HFFc6 (cell line): ENCODE measurements at places on chromosomes 3 and 15.

DNA sequence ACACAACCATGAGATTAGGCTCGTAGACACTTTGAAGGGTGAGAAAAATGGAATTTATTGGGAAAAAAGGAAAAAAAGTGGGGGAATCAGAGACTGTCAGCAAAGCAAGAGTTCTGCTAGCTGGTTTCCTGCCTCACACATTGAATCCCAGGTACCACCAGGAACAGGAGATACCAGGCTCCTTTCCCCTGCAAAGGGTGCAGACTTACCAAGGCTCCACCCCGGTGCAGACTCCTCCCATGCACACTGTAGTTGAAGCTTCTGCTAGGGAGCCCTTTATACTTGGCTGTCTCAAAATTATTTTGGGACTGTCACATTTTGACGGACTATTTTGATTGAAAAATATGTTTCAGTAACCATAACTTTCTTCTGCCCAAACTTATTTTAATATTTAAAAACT lies 819.9 kb upstream of the GBE1 start:
- DNase-seq, result no peak
- no peaks in the 10 kb centered on the region for H3K4me1 ChIP-seq
- H3K4me3 ChIP-seq, result no peak overlapping the region

DNA sequence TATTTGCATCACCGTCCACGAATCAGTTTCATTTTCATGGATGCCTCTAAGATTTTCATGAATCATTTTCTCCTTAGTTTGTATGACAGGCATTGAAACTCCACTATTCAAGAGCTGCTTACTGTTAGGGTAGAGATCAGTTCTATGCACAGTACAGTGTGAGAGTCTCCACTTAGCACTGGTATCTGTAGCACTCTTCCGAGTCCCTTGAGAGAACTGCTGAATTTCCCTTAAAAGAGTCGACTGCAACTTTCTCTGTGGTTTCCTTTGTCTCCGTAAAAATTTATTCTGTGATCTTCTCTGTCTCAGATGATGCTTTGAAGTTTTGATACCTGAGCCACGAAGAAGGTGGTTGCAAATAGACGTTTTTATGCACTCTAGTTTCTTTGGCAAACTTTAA lies 14.8 kb downstream of the GTPBP8 start:
- peaks cover 14% of the 10 kb centered on the region for H3K4me1 ChIP-seq
- DNase-seq, result no peak
- no peak overlapping the region for H3K4me3 ChIP-seq
- no peak overlapping the region for H3K27ac ChIP-seq

DNA sequence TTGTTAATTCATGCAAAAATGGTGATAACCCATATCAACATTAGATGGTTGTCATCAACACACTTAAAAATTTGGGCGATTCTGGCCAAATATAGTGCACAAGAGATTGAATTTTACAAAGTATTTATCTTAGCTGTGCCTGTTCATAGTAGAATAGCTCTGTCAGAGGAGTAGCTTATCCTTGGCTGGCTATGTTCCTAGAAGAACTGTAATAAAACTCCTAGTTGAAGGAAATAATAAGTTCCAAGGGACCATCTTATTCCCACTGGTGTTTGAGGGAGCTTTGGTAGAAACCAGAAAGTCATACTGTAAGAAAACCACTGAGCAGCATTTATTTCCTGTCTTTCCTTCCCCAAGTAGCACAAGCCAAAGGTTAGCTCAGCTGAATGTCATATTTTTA lies 201.8 kb downstream of the GRM7 start:
- peaks cover 2% of the 10 kb centered on the region; the same call in 1 of the 2 replicates for H3K27me3 ChIP-seq
- no peaks in the 10 kb centered on the region for H3K36me3 ChIP-seq
- DNase-seq, result no peak
- H3K4me1 ChIP-seq, result no peaks in the 10 kb centered on the region

- no peak overlapping the region for H3K4me3 ChIP-seq
- no peaks in the 10 kb centered on the region for H3K4me1 ChIP-seq
- H3K27ac ChIP-seq, result no peak overlapping the region
- peaks cover 2% of the 10 kb centered on the region; the same call in 1 of the 2 replicates for H3K27me3 ChIP-seq
- H3K36me3 ChIP-seq, result peaks cover 10% of the 10 kb centered on the region
- DNase-seq, result no peak
Measured at GRCh38 chr3:32996048-32996754, 44.8 kb downstream of the CCR4 start.

GRCh38 chr3:20038699-20039465 lies 1.4 kb upstream of the KAT2B start:
- no peaks in the 10 kb centered on the region for H3K36me3 ChIP-seq
- DNase-seq, result no peak
- H3K4me1 ChIP-seq, result peaks cover 31% of the 10 kb centered on the region

GRCh38 chr15:28101983-28102441 lies 2.9 kb upstream of the OCA2 start:
- H3K4me3 ChIP-seq, result no peak overlapping the region
- no peaks in the 10 kb centered on the region for H3K36me3 ChIP-seq
- H3K27me3 ChIP-seq, result peaks cover 23% of the 10 kb centered on the region
- DNase-seq, result no peak
- peaks cover 15% of the 10 kb centered on the region for H3K4me1 ChIP-seq

GRCh38 chr15:40463886-40464545 lies 6.8 kb upstream of the CHST14 start:
- no peaks in the 10 kb centered on the region for H3K27me3 ChIP-seq
- DNase-seq, result no peak
- H3K4me1 ChIP-seq, result no peaks in the 10 kb centered on the region
- peaks cover 4% of the 10 kb centered on the region; the same call in 1 of the 2 replicates for H3K36me3 ChIP-seq
- H3K4me3 ChIP-seq, result no peak overlapping the region

- DNase-seq, result no peak
- H3K36me3 ChIP-seq, result peaks cover 64% of the 10 kb centered on the region
- H3K27me3 ChIP-seq, result peaks cover 2% of the 10 kb centered on the region
- H3K4me3 ChIP-seq, result no peak overlapping the region
- H3K27ac ChIP-seq, result peak overlapping the region; percentile 38; the same call in 1 of the 2 replicates
Measured at GRCh38 chr3:146110161-146110560, 50.8 kb downstream of the PLOD2 start.

GRCh38 chr3:159818997-159819500 lies 169.6 kb upstream of the IL12A start:
- peak overlapping the region; percentile 30; the same call in 1 of the 2 replicates for H3K27ac ChIP-seq
- no peak overlapping the region for H3K4me3 ChIP-seq
- no peak for DNase-seq
- H3K4me1 ChIP-seq, result peaks cover 86% of the 10 kb centered on the region

DNA sequence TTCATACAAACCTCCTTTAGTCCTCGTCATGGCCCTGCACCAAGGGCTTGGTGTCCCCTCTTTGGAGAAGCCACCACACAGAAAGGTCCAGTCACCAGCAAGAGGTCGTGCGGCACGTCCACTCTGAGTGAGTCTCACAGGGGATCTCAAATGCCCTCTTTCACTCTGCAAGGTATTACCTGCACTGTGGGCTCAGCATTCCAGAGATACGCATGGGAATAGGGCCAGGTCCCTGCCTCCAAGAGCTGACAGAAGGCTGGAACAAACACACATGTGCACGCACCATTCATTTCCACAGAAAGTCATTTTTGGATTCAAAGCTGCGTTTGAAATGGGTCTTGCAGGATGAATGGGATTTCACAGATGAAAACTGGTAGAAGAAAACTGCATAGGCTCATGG lies 50.4 kb upstream of the TJP1 start:
- H3K4me3 ChIP-seq, result no peak overlapping the region
- DNase-seq, result no peak
- H3K27ac ChIP-seq, result no peak overlapping the region
- peaks cover 9% of the 10 kb centered on the region; the same call in 1 of the 2 replicates for H3K4me1 ChIP-seq

DNA sequence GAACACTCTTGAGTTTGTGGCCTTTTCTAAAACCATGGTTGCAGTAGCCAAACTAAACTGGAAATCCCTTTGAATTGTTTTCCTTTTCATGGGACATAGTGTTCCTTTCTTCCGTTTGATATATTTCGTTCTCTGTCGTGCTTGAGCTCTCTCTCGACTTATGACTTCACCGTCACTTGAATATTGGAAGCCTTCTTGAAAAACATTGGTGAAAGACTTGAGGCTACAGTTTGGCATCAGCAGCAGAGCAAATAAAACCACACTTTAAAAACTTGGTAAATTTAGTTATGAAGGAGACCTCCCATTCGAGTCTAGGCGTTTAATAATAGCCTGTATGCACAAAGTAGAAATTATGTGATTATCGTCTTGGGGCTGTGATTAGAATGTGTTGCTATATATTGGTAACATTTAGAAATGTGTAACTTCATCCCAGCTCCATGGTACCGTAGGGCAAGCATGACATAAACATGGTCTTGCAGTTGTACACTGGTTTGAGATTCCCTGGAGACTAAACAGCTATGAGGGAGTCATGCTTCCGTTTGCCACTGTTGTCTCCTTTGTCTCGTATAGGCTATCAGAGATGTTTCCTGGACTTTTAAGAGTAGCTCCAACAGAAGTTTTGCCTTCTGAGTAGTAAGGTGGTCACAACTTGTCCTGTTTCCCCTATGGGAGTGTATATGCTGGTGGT lies 122.3 kb downstream of the PTPRG start:
- H3K27ac ChIP-seq, result peak overlapping the region; percentile 95

- H3K36me3 ChIP-seq, result peaks cover 72% of the 10 kb centered on the region
- peaks cover 76% of the 10 kb centered on the region for H3K27me3 ChIP-seq
- H3K4me3 ChIP-seq, result peak overlapping the region; percentile 12; the same call in 1 of the 2 replicates
- H3K27ac ChIP-seq, result peak overlapping the region; percentile 74
- no peak for DNase-seq
Measured at GRCh38 chr15:32738666-32739065, 20.9 kb downstream of the GREM1 start.

DNA sequence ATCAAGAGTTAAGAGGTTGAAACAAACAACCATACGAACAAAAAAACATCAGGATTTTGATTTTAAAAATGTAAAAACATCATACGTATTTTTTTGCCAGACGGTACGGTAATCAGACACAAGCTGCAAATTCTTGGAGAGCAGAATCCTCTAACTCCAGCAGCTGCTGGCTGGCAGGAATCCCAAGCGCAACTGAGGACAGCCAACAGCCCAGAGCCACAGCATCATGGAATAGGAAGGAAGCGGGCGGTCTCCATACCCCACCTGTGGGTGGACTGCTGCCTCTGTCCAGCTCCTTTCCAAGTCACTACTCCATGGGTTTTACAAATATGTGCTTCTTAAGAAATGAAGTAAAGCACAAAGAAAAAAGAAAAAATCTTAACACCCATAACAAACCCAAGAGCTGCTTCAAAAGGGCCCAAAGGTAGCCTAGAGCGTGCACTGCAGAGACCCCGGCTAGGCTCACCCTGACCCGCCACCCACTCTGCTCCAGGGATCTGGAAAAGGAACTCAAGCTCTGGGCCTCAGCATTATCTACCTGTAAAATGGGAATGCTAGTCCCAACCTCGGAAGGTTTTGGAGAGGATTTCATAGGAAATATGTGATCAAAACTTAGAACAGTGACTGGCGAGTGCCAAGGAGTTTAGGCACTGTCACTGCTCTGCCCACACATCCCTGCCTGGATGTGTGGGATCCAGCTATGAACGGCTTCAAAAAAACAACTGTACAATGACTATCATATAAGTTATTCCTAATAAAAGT lies 33.4 kb downstream of the ZXDC start:
- H3K36me3 ChIP-seq, result peaks cover 6% of the 10 kb centered on the region; the same call in 1 of the 2 replicates
- no peak for DNase-seq
- H3K27me3 ChIP-seq, result no peaks in the 10 kb centered on the region
- H3K4me3 ChIP-seq, result no peak overlapping the region
- peaks cover 12% of the 10 kb centered on the region for H3K4me1 ChIP-seq
- no peak overlapping the region for H3K27ac ChIP-seq

GRCh38 chr15:69854001-69854400 lies 243.7 kb downstream of the TLE3 start:
- no peaks in the 10 kb centered on the region; the same call in none of the 2 replicates for H3K27me3 ChIP-seq
- H3K4me3 ChIP-seq, result peak overlapping the region; percentile 66
- peak overlapping the region; percentile 90 for H3K27ac ChIP-seq
- peak; percentile 13 for DNase-seq
- peaks cover 52% of the 10 kb centered on the region for H3K4me1 ChIP-seq

DNA sequence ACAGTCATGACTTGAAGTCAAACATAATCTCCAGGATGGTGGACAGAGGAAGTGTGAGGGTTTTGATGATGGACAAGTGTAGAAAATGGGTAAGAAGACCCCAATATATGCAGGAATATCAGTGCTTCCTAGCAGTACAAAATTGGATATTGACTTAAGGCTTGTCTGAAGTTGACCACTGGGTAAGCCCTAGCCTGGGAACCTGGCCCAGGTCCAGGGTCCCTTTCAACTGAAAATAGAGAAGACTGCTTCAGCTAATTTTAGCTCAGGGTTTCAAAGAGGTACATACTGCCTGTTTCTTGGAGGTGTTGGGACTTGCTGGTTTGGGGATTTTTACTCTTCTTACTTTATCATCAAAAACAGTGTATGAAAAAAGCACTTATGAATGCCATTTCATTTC lies 4.7 kb downstream of the NR1D2 start:
- DNase-seq, result no peak
- peaks cover 4% of the 10 kb centered on the region; the same call in 1 of the 2 replicates for H3K27me3 ChIP-seq
- H3K36me3 ChIP-seq, result peaks cover 21% of the 10 kb centered on the region
- H3K27ac ChIP-seq, result peak overlapping the region; percentile 63
- no peak overlapping the region; the same call in 1 of the 2 replicates for H3K4me3 ChIP-seq
- H3K4me1 ChIP-seq, result peaks cover 63% of the 10 kb centered on the region

DNA sequence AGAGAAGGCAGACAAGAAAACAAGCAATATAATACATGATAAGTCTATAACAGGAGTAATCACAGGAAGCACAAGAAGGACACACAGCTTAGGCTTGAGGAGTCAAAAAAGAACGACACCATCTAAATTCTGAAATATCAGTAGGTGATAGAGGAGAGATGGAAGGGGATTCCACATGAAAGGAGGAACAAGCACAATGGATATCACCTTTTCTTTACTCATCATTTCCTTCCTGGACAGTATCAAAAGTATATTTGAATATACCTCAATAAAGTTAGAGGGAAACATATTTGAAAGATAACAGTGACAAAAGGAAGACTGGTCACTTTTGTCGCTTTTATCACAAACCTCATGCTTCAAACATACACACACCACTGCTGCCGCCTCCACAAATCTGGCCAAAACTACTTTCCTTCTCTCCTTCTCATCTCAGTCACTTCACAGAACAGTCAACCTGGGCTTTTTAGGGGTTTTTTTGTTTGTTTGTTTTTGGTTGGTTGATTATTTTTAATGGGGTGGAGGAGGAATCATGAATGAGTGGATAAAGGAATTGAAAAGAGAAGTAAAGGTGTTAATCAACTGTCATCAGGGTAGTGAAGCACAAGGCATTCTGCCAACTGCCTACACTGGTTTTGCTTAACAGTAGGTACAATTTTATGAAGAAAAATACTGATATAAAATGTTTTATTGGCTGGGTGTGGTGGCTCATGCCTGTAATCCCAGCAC lies 18.5 kb downstream of the DENND4A start:
- H3K4me3 ChIP-seq, result no peak overlapping the region
- H3K27me3 ChIP-seq, result peaks cover 2% of the 10 kb centered on the region; the same call in 1 of the 2 replicates
- H3K4me1 ChIP-seq, result peaks cover 19% of the 10 kb centered on the region
- H3K27ac ChIP-seq, result no peak overlapping the region

DNA sequence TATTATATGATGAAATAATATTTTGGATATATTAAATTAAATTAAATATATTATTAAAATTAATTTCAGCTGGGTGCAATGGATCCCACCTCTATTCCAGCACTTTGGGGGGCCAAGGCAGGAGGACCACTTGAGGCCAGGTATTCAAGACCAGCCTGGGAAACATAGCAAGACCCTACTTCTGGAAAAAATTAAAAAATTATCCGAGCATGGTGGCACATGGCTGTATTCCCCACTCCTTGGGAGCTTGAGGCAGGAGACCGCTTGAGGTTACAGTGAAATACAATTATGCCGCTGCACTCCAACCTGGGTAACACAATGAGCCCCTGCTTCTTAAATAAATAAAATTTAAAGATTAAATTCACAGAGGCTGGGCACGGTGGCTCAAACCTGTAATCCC lies 61.4 kb downstream of the SH3BP5 start:
- H3K27me3 ChIP-seq, result no peaks in the 10 kb centered on the region; the same call in none of the 2 replicates
- H3K4me1 ChIP-seq, result peaks cover 41% of the 10 kb centered on the region
- no peak overlapping the region for H3K27ac ChIP-seq
- H3K4me3 ChIP-seq, result no peak overlapping the region
- H3K36me3 ChIP-seq, result no peaks in the 10 kb centered on the region; the same call in 1 of the 2 replicates
- DNase-seq, result no peak
